HFFc6 (cell line): ENCODE measurements at places on chromosomes 5 and 9. TPM values are rescaled to one million over a fixed set of nuclear protein-coding genes. Genes with fewer than 3 reads are reported as not detected.

GRCh38 chr9:30967476-30967875 is 1417.0 kb upstream of the ACO1 start:
- H3K4me1 ChIP-seq: no peaks in the 10 kb centered on the region
- DNase-seq: no peak
- H3K36me3 ChIP-seq: peaks cover 4% of the 10 kb centered on the region; the same call in 1 of the 2 replicates
- H3K27me3 ChIP-seq: no peaks in the 10 kb centered on the region

GRCh38 chr9:109815366-109815947 is 35.5 kb downstream of the PALM2AKAP2 start:
- H3K36me3 ChIP-seq: no peaks in the 10 kb centered on the region
- peak; percentile 46 for DNase-seq
- peaks cover 5% of the 10 kb centered on the region for H3K4me1 ChIP-seq
- H3K4me3 ChIP-seq: no peak overlapping the region
- H3K27ac ChIP-seq: no peak overlapping the region

DNA sequence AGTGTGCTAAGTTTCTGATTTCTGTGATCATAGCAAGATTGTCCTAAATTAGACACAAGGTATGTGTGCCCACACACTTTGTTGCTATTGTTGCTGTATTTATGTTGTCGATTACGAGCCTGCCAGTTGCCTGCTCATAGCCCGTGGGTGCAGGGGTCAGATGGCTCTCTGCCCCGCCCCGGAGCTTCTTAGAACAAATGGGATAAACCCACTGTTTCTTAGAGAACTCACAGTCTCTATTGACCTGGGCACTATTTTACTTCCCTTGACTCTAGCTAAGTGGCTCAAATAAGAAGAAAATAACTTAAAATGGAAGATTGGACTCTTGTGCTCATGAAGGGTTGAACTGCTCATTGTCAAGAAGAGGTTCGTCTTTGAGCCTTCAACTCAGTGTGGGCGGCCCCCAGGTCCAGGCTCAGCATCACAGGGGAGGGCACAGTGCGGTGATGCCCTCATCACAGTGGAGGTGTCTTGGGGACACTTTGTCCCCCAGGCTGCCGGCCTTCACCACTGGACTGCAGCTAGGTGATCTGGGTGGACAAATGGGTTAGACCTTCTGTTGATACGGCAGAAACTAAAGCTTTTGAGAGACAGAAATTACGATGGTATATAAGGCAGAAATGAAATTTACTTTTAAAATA is 155.5 kb downstream of the TENT4A start:
- no peak overlapping the region for H3K4me3 ChIP-seq
- no peak overlapping the region for H3K27ac ChIP-seq
- H3K27me3 ChIP-seq: no peaks in the 10 kb centered on the region; the same call in 1 of the 2 replicates
- no peaks in the 10 kb centered on the region for H3K36me3 ChIP-seq
- no peak for DNase-seq

GRCh38 chr9:118533850-118534249 is 829.6 kb downstream of the TLR4 start:
- H3K4me1 ChIP-seq: peaks cover 19% of the 10 kb centered on the region
- no peak overlapping the region for H3K4me3 ChIP-seq
- H3K27me3 ChIP-seq: no peaks in the 10 kb centered on the region

DNA sequence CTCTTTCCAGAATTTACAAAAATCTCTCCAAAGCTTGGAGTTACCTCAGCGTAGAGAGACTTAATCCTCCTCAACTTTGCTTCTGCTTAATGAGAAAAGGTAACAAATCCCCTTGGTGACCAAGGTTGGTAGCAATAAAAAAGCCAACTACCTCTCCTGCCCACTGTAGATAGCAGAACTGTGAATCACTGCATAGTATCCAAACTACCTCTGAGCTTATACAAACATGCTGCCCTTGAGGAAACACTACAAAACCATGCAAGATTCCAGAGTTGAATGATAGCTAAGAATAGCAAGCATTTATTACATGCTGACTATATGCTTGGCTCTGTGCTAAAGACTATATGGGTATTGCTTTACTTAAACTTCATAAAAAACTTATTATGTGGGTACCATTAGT is 2.8 kb upstream of the ADAMTS12 start:
- H3K4me1 ChIP-seq: peaks cover 47% of the 10 kb centered on the region
- peak; percentile 60 for DNase-seq
- no peaks in the 10 kb centered on the region for H3K27me3 ChIP-seq
- peak overlapping the region; percentile 36 for H3K27ac ChIP-seq
- peak overlapping the region; percentile 4 for H3K4me3 ChIP-seq

GRCh38 chr9:133320421-133320881 is 15.5 kb downstream of the SURF6 start:
- H3K4me3 ChIP-seq: no peak overlapping the region
- no peaks in the 10 kb centered on the region for H3K4me1 ChIP-seq
- H3K27ac ChIP-seq: no peak overlapping the region
- H3K27me3 ChIP-seq: peaks cover 28% of the 10 kb centered on the region
- no peaks in the 10 kb centered on the region for H3K36me3 ChIP-seq

DNA sequence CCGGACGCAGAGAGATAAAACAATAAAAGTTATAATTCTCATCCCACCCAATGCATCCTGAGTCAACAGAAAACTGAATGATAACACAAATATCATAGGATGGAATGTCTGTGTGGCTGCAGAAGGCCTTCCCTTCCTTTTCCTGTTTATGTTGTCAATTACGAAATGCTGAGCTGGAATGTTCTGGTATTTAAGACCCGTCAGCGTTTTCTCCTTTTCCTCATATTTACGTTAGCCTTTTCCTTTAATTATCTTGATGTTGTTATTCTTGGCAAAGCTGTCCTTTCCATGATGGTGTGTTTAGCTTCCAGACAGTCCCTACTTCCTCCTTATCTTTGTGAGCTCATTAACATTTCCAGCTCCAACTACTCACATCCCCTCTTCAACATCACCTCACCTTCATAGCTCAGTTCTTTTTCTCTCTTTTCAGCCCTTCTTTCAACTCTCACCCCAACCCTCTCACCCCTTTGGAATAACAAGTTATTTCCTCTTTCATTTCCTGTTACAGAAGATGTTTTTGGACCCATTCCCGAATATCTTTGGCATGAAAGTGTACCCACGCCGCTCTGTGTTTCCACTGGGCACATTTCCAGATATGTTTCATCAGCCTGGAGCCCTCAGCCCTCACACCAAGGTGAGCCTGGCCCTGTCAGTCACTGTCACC is 221.6 kb downstream of the NR2F1-AS1 start:
- DNase-seq: peak; percentile 76
- peak overlapping the region; percentile 92 for H3K27ac ChIP-seq
- H3K27me3 ChIP-seq: no peaks in the 10 kb centered on the region; the same call in 1 of the 2 replicates

- H3K4me3 ChIP-seq: no peak overlapping the region
- DNase-seq: peak; percentile 51
Observed at GRCh38 chr5:147565524-147565923, 55.7 kb upstream of the DPYSL3 start.

- H3K27ac ChIP-seq: no peak overlapping the region
- H3K36me3 ChIP-seq: peaks cover 6% of the 10 kb centered on the region; the same call in 1 of the 2 replicates
- H3K27me3 ChIP-seq: no peaks in the 10 kb centered on the region
- H3K4me1 ChIP-seq: no peaks in the 10 kb centered on the region
Observed at GRCh38 chr9:1759009-1759408, 256.1 kb upstream of the SMARCA2 start.

DNA sequence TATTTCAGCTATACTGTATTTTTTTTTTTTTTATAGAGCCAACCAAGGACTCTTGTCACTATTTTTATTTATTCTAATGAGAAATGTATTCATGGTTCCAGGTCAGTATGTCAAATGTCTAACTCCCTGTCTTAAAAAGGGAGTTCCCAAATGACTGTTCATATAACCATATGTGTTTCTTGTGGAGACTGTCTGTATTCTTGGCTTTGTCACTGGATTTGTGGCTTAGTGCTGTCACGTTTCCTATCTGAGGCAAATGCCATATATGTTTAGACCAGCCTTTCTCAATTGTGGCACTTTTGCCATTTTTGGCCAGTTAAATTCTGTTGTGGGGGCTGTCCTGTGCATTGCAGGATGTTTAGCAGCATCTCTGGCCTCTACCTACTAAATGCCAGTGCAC is 3.1 kb downstream of the GCNT1 start:
- no peak overlapping the region for H3K4me3 ChIP-seq
- H3K36me3 ChIP-seq: peaks cover 5% of the 10 kb centered on the region
- no peak for DNase-seq
- no peaks in the 10 kb centered on the region for H3K27me3 ChIP-seq
- H3K27ac ChIP-seq: no peak overlapping the region
- H3K4me1 ChIP-seq: peaks cover 30% of the 10 kb centered on the region

Gene HAVCR2
- not detected in 3 replicates for total RNA-seq

Gene LCN1
- total RNA-seq: not detected in 3 replicates

Gene DMRT2
- total RNA-seq: not detected in 3 replicates

Gene EPB41L4B
- total RNA-seq: 0.13 to 0.37 TPM in 2 of 3 replicates, not detected in the other
